ENCODE measurements at places on chromosomes 4 and X.

GRCh38 chrX:23845351-23845817 is 62.4 kb downstream of the APOO start:
- no peak for DNase-seq

- DNase-seq: no peak
Observed at GRCh38 chr4:75717408-75717807, 7.0 kb upstream of the USO1 start.

- DNase-seq: no peak
Observed at GRCh38 chr4:109985993-109986974, 73.6 kb downstream of the EGF start.

GRCh38 chrX:132480581-132481203 is 8.1 kb downstream of the MBNL3 start:
- no peak for DNase-seq

DNA sequence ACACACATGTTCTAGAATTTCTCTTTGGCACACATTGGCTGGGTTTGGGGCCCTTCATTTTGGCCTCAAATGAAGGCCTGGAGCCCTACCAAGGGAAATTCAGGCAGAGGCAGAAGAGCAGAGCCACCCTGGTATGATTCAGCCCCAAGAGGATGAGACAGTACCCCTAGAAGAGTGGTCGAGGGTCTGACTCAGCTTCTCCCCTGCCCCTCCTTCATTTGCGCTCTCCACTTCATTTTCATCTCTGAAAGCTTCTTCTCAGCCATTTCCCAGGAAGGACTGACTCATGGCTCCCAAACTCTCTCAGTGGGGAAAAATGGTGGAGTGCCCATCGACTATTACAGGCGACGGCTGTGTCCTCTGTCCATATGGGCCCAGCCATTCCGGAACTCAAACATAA is 43.5 kb downstream of the MAMLD1 start:
- DNase-seq: no peak

- no peak for DNase-seq
Observed at GRCh38 chr4:23034731-23035130, 342.0 kb downstream of the GBA3 start.

GRCh38 chr4:11623726-11624037 is 195.0 kb upstream of the HS3ST1 start:
- no peak for DNase-seq

DNA sequence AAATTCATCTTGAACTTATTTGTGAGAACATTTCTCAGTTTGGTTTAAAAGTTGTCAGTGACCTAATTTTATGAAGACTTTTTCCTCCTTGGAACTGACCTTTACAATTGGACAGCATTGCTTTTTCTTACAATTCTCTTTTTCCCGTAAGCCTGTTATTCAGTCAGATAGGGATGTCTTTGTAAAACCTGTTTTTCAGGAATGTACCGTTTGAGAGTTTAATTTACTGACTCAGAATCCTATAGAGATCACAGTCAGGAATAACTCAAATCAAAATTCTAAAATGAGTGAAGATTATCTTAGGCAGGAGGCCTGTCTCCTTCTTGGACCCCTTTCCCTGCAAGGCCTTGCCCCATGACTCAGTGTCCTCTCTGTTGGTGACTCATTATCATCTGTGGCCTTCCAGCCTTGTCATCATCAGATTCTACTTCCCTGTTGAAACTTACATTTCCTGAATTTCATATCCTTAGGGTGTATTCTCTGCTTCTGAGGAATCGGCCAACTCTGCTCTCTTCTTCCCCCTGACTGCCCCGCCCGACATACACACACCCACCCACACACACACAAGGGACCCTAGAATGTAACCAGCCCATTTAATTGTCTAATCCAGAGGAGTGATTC is 99.8 kb downstream of the ARHGAP10 start:
- DNase-seq: no peak

GRCh38 chrX:132017431-132018185 is 5.5 kb upstream of the STK26 start:
- no peak for DNase-seq

- DNase-seq: no peak
Observed at GRCh38 chr4:132839070-132839469, 310.0 kb upstream of the PCDH10 start.

- DNase-seq: no peak
Observed at GRCh38 chr4:147494301-147494700, 13.4 kb downstream of the EDNRA start.

DNA sequence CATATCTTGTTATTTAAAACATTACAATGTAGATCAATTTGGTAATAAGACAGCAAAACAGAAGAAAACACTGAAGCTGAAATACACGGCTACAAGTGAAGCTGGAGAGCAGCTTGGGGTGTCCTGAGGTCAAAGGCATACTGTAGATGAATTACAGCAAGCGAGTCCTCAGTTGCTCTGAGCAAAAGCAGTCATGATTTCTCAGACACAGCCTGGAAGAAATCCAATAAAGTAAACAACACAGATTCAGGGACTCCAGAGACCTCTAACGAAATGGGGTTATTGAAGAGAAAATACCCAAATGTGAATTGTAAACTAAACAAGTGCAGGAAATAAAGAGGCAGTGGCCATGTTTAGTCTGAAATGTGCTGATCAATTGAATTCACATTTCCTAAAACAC is 324.4 kb downstream of the CAMK2D start:
- no peak for DNase-seq

- no peak for DNase-seq
Observed at GRCh38 chr4:1206299-1207156, 34.1 kb upstream of the SPON2 start.

- no peak for DNase-seq
Observed at GRCh38 chr4:182488896-182489295, 245.7 kb downstream of the TENM3 start.

DNA sequence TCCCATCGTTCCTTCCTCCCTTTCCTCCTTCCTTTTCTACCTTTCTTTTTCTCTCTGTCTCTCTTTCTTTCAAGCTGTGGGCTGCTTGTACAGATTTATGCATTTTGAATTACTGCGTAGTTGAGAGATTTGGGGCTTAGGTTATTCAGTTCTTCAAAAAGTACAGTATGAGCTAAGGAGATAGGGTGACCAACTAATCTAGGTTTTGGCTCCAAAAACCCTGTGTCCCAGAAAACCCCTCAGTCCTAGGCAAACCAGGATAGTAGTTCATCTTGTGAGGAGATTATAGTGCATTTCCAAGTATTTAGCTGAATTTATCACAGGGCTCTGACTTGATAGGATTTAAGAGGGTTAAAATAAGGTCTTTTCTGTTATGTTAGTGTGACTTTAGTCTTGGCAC is 64.5 kb downstream of the NFKB1 start:
- DNase-seq: no peak

- no peak for DNase-seq
Observed at GRCh38 chr4:10053635-10054453, 32.5 kb upstream of the SLC2A9 start.

DNA sequence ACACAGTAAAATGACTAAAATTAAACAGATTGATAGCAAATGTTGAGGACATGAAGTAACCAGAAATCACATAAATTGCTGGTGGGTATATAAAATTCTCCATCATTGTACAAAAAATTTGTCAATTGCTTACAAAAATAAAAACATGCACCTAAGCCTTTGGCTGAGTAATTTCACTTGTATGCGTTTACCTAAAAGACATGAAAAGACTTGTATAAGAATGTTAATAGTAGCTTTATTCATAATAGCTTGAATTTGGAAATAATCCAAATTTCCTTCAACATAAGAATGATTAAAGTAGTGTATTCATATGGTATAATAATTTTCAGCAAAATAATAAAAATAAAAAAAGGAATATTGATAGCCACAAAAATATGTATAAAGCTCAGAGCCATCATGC is 37.7 kb downstream of the PDHA2 start:
- DNase-seq: no peak

- DNase-seq: no peak
Observed at GRCh38 chr4:156766846-156767245, 204.8 kb downstream of the PDGFC start.

DNA sequence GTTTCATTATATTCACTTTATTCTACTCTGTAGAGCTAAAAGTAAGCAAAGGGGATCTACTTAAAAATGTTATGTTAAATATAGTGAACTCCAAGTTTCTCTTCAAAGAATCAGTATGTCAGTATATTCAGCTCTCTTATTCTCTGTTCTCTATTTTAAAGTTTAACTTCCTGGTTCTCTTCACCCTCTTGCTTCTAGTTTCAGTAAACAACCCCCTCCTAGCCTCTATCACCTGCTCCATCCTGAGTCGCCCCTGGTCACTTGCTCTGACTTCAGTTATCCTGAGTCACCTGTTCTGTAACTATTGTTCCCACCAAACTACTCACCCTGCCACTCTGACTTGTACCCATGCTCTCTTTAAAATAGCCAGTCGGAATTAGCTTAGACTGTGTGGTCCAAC is 180.9 kb upstream of the AADAT start:
- no peak for DNase-seq

DNA sequence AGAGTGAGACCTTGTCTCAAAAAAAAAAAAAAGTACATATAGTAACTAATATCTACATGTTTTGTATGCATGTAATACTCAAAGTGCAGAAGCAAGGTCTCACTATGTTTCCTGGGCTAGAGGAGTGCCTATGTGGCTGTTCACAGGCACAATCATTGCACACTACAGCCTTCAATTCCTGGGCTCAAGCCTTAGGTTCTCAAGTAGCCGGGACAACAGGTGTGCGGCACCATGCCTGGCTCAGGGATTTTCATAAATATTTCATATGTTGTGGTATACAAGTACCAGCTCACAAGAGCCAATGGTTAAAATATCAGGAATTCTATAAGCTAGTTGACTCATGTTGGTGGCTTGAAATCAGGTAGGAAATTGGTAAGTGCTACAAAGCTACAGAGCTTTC is 94.8 kb downstream of the LARP7 start:
- no peak for DNase-seq

DNA sequence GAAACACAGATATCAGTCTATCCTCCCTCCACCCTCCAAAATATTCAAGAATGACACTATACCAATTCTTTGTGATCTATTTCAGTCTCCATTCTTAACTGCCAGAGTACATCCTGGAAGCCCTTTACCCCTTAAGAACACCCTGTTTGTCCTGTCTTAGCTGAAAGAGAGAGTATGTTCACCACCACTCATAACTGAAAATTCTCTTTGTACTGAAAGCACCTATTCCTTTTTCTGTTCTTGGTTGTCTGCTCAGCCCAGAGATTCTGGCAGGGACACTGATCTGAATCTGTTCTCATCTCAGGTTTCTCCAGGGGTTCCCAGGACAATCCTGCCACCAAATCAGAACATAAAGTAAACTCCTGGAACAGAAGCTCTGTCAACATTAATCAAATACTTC is 25.4 kb upstream of the EREG start:
- no peak for DNase-seq
